ENCODE measurements at places on chromosomes 7 and 10.

DNA sequence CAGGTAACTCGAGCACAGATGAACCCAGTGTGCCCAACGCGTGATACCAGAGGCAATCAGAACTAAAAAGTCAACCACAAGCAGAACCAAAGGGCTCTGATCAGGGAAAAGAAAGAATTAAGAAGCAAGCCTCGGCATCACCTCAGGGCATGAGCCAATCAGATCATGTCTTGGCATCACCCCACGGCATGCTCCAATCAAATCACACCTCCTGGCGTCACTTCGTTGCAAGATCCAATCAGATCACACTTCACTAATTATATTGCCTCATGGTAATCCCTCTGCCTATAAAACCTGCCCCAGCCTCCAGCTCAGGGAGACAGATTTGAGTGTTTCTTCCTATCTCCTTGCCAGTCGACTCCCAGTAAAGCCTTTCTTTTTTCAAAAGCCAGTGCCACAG, 46.8 kb downstream of the TYW1B start:
- no peak overlapping the region for H3K4me3 ChIP-seq
- H3K27me3 ChIP-seq, result no peaks in the 10 kb centered on the region
- no peaks in the 10 kb centered on the region for H3K36me3 ChIP-seq
- no peak for DNase-seq
- H3K4me1 ChIP-seq, result peaks cover 9% of the 10 kb centered on the region

- no peak overlapping the region for H3K4me3 ChIP-seq
- H3K27ac ChIP-seq, result no peak overlapping the region
- no peaks in the 10 kb centered on the region for H3K36me3 ChIP-seq
- no peaks in the 10 kb centered on the region for H3K4me1 ChIP-seq
- H3K27me3 ChIP-seq, result no peaks in the 10 kb centered on the region
Measured at GRCh38 chr10:62233356-62234076, 35.1 kb downstream of the RTKN2 start.

DNA sequence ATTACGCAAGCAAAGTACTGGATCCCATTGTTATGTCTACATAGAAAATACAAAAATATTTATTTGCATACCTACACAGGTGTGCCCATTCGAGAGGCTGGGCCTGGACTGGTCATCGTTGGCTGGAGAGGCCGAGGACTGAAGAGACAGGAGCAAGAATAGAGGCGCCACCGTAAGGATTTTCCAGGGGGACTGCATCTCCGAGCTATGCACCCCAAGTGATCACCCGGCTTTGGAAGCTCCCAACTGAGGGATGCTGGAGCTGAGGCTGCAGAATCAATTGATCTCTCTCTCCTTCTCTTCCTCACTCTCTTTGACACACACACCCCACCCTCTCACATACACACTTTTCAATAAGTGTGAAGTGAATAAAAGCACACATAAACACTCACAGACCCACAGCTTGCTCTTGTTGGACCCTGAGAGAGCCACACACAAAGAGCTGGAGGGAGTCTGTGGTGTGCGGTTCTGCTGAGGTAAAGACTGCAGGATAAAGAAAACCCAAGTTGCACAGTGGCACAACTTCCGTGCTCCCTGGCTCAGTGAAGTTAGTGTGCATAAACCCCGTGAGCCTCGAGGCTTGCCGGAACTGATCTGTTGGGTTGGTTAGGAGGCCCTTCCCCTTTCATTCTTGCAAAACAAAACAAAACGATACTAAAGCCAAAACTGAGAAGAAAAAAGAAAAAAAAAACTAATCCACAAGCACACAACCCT, at the start of gene AOAH:
TSS of gene AOAH (minus strand) at position 544 of the 714 bp plus-strand sequence. CDS start at position 198, 346 bp downstream.
- H3K4me3 ChIP-seq, result peak within 1 kb of the TSS; percentile 5
- no peaks in the 10 kb centered on the region for H3K27me3 ChIP-seq
- no peak within 1 kb of the TSS for H3K27ac ChIP-seq
- H3K36me3 ChIP-seq, result no peaks in the 10 kb centered on the region
- no peak for DNase-seq

DNA sequence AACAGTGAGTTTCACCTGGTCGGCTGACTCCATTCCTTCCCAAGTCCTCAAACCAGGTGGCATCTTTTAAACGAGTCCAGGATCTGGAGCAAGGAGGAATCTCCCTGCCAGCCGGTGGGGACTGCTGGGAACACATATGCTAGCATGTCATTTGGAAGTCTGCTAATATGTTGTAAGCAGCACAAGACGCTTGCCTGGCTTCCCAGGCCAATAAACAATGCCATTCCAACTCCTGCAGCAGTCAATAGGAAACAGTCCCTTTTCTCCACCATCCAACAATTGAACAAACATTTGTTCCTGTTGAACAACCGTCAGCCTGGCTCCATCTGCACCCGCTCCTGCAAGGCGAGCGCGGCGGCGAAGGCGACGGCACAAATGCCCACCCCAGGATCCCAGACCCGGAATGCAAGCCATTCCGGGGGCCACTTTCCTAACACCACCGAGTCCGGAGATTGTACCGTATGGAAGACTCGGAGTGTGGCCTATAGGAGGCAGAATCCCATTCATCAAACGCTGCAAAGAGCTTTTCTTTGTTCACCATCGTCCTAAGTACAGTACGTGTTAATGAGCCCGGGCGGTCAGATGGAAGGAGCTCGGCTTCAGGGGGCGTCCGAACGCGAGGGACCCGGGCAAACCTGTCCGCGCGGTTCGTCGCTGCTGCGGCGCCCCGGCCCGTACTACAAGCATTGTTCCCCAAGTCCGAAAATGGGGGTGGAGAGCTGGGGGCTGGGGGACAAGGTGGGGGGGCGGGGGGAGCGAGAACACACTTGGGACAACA, 1.6 kb downstream of the FAM53B start:
- H3K4me1 ChIP-seq, result peaks cover 81% of the 10 kb centered on the region
- H3K4me3 ChIP-seq, result peak overlapping the region; percentile 90
- no peaks in the 10 kb centered on the region for H3K27me3 ChIP-seq
- H3K36me3 ChIP-seq, result no peaks in the 10 kb centered on the region
- H3K27ac ChIP-seq, result peak overlapping the region; percentile 95

DNA sequence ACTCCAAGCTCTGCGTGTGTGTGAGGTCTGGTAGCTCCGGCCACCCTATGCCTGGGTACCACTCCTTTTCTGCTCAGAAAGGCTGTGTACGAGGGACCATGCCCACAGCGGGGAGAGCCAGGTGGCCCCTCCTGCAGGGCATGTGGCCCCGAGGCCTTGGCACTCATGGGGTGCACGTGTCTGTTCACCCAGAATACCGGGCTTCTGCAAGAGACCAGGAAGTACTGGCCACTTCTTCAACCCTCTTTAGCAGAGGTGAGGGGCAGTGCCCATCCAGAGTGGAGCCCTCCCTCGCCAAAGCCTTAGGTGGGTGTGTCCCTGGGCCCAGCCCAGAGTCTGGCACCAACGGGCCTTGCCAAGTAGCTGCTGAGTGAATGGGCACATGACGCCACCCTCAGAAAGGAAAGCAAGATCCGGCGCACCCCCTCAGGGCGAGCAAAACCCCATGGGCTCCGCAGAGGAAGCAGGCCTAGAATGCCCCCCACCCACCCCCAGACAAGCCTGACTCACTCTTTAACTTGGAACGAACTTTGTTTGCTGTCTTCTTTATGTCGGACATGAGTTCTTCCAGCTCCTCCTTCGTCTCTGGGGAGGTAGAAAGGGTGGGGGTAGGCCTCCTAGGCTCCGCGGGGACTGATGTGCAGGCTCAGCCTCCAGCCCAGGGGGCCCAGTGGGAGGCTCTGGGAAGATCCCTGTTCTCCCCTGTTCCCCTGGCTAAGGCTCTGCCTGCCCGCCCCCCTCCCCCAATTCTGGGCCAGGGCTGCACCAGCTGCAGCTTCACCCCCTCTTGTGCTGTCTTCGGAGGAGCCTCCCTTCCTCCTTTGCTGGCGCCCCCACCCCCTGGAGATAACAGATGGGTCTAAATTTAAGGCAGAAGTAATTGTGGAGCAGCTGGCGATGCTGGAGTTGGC, 14.6 kb downstream of the STX1A start:
- no peak for DNase-seq
- H3K4me3 ChIP-seq, result no peak overlapping the region
- H3K36me3 ChIP-seq, result peaks cover 18% of the 10 kb centered on the region

- H3K36me3 ChIP-seq, result no peaks in the 10 kb centered on the region
- H3K4me3 ChIP-seq, result no peak overlapping the region
- DNase-seq, result no peak
- H3K27ac ChIP-seq, result no peak overlapping the region
- no peaks in the 10 kb centered on the region for H3K27me3 ChIP-seq
Measured at GRCh38 chr10:89156161-89156835, 50.8 kb downstream of the CH25H start.

DNA sequence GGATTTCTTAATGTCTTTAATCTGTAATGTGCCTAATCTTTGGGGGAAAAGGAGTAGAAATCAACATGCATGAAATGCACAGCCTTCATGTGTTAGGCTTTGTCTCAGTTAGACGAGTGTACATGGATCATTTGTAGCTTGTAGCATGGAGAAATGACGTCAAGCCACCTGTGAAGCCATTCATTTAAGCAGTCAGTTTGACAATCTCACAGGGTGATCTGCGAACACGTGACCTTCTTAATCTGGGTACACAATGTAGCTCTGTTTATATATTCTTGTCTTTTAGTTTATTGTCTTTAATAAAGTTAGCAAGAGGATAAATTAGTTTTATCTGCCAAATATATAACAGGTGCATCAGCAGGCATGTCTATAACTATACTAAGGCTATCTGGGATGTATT, 351.9 kb upstream of the LRGUK start:
- H3K36me3 ChIP-seq, result no peaks in the 10 kb centered on the region
- H3K27ac ChIP-seq, result no peak overlapping the region
- peaks cover 7% of the 10 kb centered on the region for H3K4me1 ChIP-seq
- DNase-seq, result no peak
- no peaks in the 10 kb centered on the region for H3K27me3 ChIP-seq
- no peak overlapping the region for H3K4me3 ChIP-seq
